Activated naive CD8-positive, alpha-beta T cell treated with anti-CD3 and anti-CD28 coated beads, Interleukin-2, amount 10 ng/mL, durations not matched to agents 7 days and 5 days (primary cell): ENCODE measurements at places on chromosomes 13 and 19.

DNA sequence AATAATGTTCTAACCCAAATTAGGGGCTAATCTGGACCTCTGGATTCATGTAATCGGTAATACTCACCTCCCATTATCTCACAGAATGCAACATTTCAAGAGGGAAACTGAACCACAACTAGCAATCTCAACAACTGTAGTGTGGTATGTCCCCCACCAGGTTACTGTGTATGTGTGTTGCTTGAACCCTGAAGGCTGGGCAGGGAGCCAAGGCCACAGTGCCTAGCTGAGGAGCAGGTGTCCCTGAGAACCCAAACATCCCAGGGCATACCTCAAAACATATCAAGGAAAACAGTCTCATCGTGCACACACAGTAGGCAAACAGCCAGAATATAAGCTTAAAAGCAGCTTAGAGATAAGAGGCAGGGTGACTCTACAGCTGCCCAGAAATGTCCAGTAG is 20.5 kb upstream of the NEK3 start:
- no peak for DNase-seq

GRCh38 chr19:29121684-29122083 is 91.3 kb downstream of the UQCRFS1 start:
- DNase-seq = no peak

- no peak for DNase-seq
Observed at GRCh38 chr13:64912141-64912540, 2318.0 kb downstream of the PCDH9 start.

DNA sequence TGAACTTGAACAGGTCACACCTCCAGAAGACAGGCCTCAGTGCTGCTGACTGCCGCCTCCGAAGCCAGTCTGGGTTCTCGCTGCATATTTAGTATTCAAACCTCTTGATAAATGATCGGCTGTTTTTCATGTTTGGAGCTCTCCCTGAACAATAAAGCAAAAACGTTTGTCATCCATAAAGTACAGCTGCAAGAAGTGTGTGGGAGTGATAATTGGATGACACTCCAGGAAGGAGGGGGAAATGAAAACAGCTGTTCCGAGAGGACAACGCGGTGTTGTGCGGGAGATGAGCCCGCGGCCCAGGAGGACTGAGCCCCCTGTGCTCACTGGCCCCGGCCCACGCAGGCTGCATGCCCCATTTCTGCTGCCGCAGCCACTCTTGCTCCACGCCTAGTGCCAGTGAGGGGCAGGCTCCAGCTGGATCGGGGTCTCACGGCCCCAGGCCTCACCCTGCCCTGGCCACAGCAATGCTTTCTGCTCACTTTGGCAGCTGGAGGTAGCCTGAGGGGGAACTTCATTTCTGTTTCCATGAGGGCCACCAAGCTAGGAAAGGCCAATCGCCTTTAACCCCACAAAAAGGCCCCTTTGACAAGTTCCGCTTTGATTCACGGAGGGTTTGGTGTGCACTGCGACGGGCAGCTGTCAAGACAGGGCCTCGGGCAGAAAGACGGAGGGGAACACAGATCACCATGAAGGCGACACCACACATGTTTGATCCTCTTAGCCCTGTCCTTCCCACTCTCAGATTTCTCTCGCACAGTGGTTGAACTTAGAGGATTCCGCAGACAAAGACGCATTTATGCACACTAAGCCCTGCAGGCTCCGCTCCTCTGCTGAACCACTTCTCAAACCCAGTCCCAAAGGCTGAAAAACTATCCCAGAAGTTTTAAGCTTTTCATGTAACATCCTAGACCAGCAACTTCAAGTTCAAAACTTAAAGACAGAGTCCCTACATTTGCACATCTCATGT is 537.6 kb downstream of the EFNB2 start:
- no peak for DNase-seq
